ENCODE measurements at places on chromosomes 2 and 18.

DNA sequence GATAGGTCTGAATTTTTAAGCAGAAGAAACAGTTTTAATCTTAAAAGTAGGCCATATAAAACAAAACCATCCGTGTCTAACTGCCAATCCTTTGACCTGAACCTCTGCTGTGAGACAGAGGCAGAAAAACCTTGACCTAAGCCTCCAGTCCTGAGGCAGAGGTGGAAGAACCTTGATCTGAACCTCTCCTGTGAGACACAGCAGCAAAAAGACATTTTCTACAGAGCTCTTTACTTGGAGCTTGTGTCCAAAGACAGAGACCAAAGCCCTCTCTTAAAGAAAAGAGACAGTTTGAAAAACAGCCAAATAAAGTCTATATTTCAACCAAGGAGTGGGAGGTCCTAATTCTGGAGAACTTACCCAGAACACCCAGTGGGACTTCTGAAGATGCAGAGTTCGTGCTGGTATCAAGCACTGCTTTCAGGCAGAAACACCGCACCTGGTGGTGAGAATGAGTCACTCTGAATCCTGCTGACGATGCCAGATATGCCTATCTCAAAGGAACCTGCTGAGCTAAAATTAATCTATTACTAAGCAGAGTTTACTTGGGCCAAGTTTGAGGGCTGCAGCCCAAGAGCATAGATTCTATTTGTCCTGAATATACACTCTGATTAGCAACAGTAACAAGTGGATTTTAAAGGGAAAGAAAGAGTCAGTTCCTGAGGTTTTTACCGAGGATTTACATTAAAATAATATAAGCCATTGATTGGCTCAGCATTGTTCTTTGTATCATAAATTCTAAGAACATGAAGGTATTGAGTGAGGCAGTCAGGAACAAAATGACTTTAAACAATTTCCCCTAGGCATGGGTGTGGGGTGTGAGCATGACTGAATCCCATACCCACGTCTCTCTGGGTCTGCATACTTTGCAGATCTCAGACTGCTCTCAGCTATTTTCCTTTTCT is 806.4 kb downstream of the TRIB2 start:
- no peak for DNase-seq

DNA sequence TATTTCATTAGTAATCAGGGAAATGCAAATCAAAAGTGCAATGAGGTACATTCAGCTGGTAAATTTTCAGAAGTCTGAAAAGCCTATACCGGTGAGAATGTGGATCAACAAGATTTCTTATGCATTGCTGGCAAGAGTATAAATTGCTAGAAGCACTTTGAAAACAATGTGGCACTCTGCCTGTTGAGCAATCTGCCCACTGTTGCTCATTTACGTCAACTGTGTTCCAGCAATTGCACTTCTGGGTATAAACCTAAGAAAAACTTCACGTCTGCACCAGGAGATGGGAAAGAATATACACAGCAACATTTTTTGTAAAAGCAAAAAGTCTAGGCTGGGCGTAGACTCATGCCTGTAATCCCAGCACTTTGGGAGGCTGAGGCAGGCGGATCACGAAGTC is 40.8 kb downstream of the MTERF4 start:
- no peak for DNase-seq

- DNase-seq, result no peak
Measured at GRCh38 chr18:24609254-24609653, 148.8 kb downstream of the HRH4 start.

- peak; percentile 82 for DNase-seq
Measured at GRCh38 chr18:7273301-7273921, 42.5 kb downstream of the LRRC30 start.

- no peak for DNase-seq
Measured at GRCh38 chr2:175620106-175620505, 382.0 kb downstream of the LNPK start.

GRCh38 chr18:13019301-13019700 is 28.1 kb downstream of the CEP192 start:
- DNase-seq, result no peak

GRCh38 chr2:168890006-168890782 is at the start of gene SPC25:
Gene SPC25 (minus strand): TSS chr2:168890430. CDS start chr2:168889519, 911 bp downstream.
- peak; percentile 94 for DNase-seq

DNA sequence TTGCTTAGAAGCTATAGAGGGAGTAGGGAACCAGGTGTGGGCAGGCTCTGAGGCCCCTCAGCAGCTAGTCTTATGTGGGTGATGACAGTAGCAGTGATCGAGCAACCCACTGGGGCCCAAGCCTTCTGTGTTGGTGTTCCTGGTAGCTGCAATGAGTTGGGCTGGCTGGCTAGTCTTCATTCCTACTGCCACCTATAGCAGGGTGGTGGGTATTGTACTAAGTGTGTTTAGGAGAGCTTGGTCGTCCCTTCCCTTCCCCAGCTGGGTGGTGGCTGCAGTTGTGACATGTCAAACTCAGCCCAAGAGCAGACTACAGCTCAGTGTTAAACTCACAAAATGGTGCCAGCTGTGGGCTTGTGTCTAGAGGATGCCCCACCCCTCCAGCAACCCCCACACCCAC is 486.1 kb upstream of the UBE2E3 start:
- no peak for DNase-seq

DNA sequence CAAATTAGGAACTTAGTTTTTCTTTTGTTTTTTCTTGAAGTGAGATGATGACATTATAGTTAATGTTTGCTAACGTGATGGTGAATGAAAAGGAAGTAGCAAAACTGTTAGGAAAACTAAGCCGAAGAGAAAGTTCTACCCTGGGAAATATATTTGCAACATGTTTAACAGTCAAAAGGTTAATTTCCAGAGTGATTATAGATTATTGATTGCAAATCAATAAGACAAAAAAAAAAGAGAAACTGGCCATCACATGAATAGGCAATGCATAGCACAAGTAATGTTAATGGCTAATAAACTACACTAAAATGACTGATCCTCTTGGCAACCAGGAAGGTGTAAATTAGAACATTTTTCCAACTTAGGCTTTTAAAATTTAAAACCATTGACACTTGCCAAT is 26.0 kb upstream of the AMMECR1L start:
- DNase-seq, result no peak

Measured in suppressor macrophage (primary cell).